ENCODE measurements at places on chromosomes 6 and 20. TPM values are rescaled to one million over a fixed set of nuclear protein-coding genes. Genes with fewer than 3 reads are reported as not detected.

The SLC22A3 gene
- total RNA-seq = 144 TPM

The GHRH gene
- not detected for total RNA-seq

The NPEPL1 gene
- 47.1 TPM for total RNA-seq

DNA sequence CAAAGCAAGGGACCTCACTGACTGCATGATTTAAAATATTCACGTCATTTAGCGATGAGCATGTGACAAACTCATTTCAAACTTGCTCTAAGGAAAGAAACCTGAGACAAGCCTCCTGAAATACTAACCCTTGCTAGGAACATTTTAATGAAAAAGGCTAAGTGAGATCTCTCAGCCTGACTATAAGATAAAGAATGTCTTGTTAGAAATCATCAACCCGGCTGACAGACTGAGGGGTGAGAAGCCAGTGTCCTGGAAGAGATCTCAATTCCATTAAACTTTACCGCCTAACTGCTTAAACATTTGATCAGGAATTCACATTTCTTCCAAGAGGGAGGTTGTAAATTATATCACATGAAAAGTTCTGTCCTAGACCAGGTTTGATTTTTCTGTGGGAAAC lies 274.8 kb upstream of the EXOC2 start:
- DNase-seq = no peak

- DNase-seq = no peak
These were observed 9.1 kb downstream of the PRND start for GRCh38 chr20:4730780-4731179.

Measured in thoracic aorta (tissue), 2 donors.